WTC11 (cell line): ENCODE measurements at places on chromosomes 5 and 9.

- no peak overlapping the region for H3K27ac ChIP-seq
- DNase-seq: no peak
- no peaks in the 10 kb centered on the region for H3K27me3 ChIP-seq
Measured at GRCh38 chr9:131516100-131516499, 13.4 kb downstream of the POMT1 start.

- no peaks in the 10 kb centered on the region for H3K36me3 ChIP-seq
- H3K27ac ChIP-seq: no peak overlapping the region
- no peak overlapping the region for H3K4me3 ChIP-seq
- DNase-seq: no peak
- no peaks in the 10 kb centered on the region for H3K27me3 ChIP-seq
Measured at GRCh38 chr5:121797681-121798518, 53.8 kb upstream of the FTMT start.

- H3K36me3 ChIP-seq: no peaks in the 10 kb centered on the region
- no peak for DNase-seq
- H3K4me1 ChIP-seq: peaks cover 6% of the 10 kb centered on the region
- no peak overlapping the region for H3K4me3 ChIP-seq
- H3K27me3 ChIP-seq: peaks cover 4% of the 10 kb centered on the region
Measured at GRCh38 chr5:4883360-4883759, 256.8 kb upstream of the ADAMTS16 start.

- H3K4me3 ChIP-seq: peak overlapping the region; percentile 90
- H3K4me1 ChIP-seq: peaks cover 50% of the 10 kb centered on the region
Measured at GRCh38 chr5:140108093-140109017, 5.6 kb upstream of the PURA start.

GRCh38 chr5:91110686-91111085, 272.4 kb downstream of the ARRDC3 start:
- H3K4me3 ChIP-seq: no peak overlapping the region
- H3K27ac ChIP-seq: no peak overlapping the region
- H3K4me1 ChIP-seq: peaks cover 15% of the 10 kb centered on the region
- no peaks in the 10 kb centered on the region for H3K27me3 ChIP-seq
- DNase-seq: no peak

DNA sequence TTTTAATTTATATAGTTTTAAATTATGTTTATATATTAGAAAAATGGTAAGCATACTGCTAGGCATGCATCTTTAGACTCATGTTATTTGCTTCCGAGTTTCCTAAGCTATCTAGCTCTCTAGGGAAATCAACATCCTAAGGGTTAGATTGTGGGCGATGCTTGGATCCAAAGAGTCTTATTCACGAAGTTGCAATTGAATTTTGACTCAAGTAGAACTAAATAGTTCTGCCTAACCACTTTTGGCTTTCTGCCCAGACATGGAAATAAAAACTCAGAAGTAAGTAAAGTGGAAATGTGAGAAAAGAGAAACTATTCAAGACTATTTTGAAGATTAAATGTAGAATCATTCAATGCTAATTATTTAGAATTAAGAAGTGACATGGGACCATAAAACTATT, 440.4 kb downstream of the CDH18 start:
- no peak overlapping the region for H3K4me3 ChIP-seq

GRCh38 chr9:110936237-110936636, 102.0 kb downstream of the LPAR1 start:
- H3K27me3 ChIP-seq: no peaks in the 10 kb centered on the region
- H3K27ac ChIP-seq: no peak overlapping the region; the same call in 1 of the 2 replicates
- peaks cover 6% of the 10 kb centered on the region; the same call in 1 of the 2 replicates for H3K36me3 ChIP-seq
- DNase-seq: no peak
- H3K4me3 ChIP-seq: no peak overlapping the region

GRCh38 chr5:174723315-174723978, 935 bp upstream of the MSX2 start:
- DNase-seq: no peak
- no peak overlapping the region for H3K27ac ChIP-seq
- peaks cover 99% of the 10 kb centered on the region for H3K27me3 ChIP-seq
- peak overlapping the region; percentile 85 for H3K4me3 ChIP-seq
- no peaks in the 10 kb centered on the region for H3K36me3 ChIP-seq

DNA sequence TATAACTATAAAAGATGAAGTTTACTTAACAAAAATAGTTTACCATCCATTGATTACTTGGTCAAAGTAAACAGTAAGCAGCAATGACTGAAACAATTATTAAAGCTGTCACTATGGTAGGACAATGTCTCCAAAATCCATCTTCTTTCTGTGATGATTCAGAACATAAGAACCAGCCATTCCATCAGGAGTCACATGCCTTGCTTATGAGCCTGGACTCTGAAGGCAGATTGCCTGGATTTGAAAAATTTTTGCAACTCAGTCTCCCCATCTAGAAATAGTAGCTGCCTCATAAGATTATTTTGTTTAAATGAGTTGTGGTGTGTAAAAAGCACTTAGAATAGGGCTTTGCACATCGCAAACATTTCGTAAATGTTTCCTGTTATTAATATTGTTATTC, 136.2 kb downstream of the LIFR start:
- H3K36me3 ChIP-seq: no peaks in the 10 kb centered on the region
- no peaks in the 10 kb centered on the region for H3K27me3 ChIP-seq
- no peak overlapping the region for H3K27ac ChIP-seq

GRCh38 chr5:88885002-88885401, 2.0 kb upstream of the MEF2C start:
- DNase-seq: no peak
- H3K36me3 ChIP-seq: no peaks in the 10 kb centered on the region
- H3K4me1 ChIP-seq: peaks cover 31% of the 10 kb centered on the region

DNA sequence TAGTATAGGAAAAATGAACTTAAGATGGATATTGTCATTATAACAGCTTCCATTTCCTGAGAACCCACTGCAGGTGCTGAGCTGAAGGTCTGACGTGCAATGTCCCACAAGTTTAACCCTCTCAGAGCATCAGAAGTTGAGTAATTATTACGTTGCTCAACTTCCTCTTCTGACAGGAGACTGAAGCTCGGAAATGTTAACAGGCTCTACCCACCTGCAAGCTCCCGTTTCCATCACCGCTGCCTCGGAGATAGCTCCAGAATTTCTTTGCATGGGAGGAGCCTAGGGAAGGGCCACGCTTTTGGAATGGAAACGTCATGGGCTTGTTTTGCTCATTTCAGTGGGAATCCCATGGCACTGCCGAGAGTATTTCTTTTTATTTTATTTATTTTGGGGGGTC, 1.0 kb upstream of the NTMT1 start:
- H3K27ac ChIP-seq: peak overlapping the region; percentile 65
- peaks cover 8% of the 10 kb centered on the region for H3K36me3 ChIP-seq
- peak overlapping the region; percentile 58 for H3K4me3 ChIP-seq
- H3K27me3 ChIP-seq: peaks cover 26% of the 10 kb centered on the region

GRCh38 chr5:87885758-87886157, 382.9 kb downstream of the TMEM161B start:
- no peak for DNase-seq
- H3K27ac ChIP-seq: no peak overlapping the region
- H3K36me3 ChIP-seq: no peaks in the 10 kb centered on the region; the same call in 1 of the 2 replicates

- H3K4me1 ChIP-seq: peaks cover 35% of the 10 kb centered on the region
- no peaks in the 10 kb centered on the region for H3K36me3 ChIP-seq
- peak overlapping the region; percentile 86 for H3K4me3 ChIP-seq
- H3K27me3 ChIP-seq: peaks cover 99% of the 10 kb centered on the region
- peak; percentile 72 for DNase-seq
Measured at GRCh38 chr5:55232271-55232984, 980 bp downstream of the CCNO start.

DNA sequence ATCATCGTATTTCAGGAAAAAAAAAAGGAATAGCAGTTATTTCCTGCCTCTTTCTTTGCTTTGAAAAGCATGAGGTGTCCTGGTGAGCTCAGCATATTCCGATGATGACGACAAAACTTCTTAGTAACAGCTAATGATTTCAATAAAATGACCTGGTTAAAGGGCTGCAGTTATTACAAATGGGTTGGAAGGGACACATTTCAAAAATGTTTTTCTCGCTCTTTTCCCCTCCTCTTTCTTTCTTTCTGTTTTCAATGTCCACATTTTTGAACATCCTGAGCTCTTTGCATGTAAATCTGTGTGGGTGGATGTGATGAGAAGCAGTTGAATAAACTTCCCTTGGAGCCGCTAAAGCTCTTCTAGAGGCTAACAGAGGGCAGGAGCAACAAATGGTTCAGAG, 186.8 kb upstream of the SLC27A6 start:
- H3K4me1 ChIP-seq: peaks cover 47% of the 10 kb centered on the region
- DNase-seq: no peak
- no peaks in the 10 kb centered on the region; the same call in 1 of the 2 replicates for H3K27me3 ChIP-seq
- H3K27ac ChIP-seq: peak overlapping the region; percentile 55
- H3K36me3 ChIP-seq: no peaks in the 10 kb centered on the region

- no peak overlapping the region for H3K27ac ChIP-seq
- no peaks in the 10 kb centered on the region for H3K27me3 ChIP-seq
- no peak overlapping the region for H3K4me3 ChIP-seq
- peaks cover 27% of the 10 kb centered on the region for H3K4me1 ChIP-seq
- no peaks in the 10 kb centered on the region for H3K36me3 ChIP-seq
- no peak for DNase-seq
Measured at GRCh38 chr9:88342246-88342645, 46.0 kb upstream of the SPIN1 start.

GRCh38 chr5:146521403-146522106, 5.6 kb upstream of the GPR151 start:
- H3K36me3 ChIP-seq: no peaks in the 10 kb centered on the region
- no peak overlapping the region for H3K27ac ChIP-seq
- no peaks in the 10 kb centered on the region for H3K27me3 ChIP-seq
- H3K4me1 ChIP-seq: peaks cover 2% of the 10 kb centered on the region

- peak overlapping the region; percentile 98 for H3K27ac ChIP-seq
- H3K4me1 ChIP-seq: peaks cover 69% of the 10 kb centered on the region
Measured at GRCh38 chr5:168346417-168346816, 55.0 kb downstream of the WWC1 start.

DNA sequence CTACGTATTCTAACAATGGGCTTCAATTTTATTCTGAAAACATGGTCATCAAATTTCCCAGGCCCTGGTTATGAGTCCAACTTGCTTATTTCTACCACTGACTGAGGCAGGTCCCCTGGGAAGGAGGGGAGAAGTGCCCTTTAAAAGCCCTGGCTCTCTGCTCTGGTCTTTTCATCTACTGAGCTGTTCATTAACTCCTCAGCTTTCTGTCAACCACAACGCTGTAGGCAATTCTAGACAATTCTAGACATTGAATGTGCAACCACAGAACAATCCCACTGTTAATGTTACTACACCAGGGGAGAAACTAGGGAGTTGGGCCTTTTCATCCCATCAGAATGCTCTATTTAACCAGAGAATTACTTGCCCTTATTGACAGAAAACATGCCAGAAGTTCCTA, 10.0 kb downstream of the MOCS2 start:
- no peak overlapping the region for H3K4me3 ChIP-seq
- no peaks in the 10 kb centered on the region for H3K27me3 ChIP-seq
- DNase-seq: no peak
- H3K4me1 ChIP-seq: no peaks in the 10 kb centered on the region
- no peak overlapping the region for H3K27ac ChIP-seq

DNA sequence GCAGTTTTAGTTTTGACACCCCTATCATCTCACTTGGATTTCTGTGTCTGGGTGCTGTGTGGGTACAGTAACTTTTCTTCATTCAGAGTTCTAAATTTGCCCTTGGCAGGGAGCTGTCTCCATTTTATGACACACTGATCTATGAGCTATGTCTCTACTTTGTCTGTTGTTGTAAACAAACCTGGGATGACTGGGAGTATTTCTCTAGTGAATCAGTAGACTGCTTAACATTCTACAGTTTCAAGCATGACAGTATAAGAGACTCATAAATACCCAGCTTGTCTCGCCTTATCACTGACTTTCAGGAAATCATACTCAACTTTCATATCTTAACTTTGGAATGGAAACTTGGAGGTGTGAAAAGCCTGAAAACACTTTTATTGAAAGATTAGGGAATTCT, 212.1 kb upstream of the NUDT12 start:
- H3K4me3 ChIP-seq: no peak overlapping the region
- H3K27me3 ChIP-seq: no peaks in the 10 kb centered on the region
- H3K27ac ChIP-seq: no peak overlapping the region
- H3K36me3 ChIP-seq: peaks cover 6% of the 10 kb centered on the region
- H3K4me1 ChIP-seq: no peaks in the 10 kb centered on the region

DNA sequence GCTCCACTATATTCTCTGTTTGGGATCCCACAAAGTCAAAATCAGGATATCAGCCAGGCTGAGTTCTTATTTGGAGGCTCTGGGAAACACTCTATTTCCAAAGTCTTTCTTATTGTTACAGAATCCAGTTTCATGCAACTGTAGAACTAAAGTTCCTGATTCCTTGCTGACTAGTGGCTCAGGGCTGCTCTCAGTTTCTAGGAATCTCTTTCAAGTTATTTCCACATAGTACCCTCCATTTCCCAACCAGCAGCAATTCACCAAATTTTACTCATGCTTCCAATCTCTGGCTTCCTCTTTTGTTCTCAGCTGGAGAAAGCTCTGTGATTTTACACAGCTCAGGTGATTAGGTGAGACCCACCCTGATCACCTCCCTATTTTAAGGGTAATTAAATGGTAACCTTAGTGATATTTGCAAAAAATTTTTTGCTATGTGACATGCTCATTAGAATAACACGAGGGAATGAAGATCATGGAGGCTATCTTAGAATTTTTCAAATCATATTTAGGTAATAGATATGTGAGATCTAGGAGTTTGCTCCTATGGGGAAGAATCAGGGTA, 794.9 kb upstream of the ARRDC3 start:
- H3K4me3 ChIP-seq: no peak overlapping the region
- no peaks in the 10 kb centered on the region for H3K4me1 ChIP-seq
- no peaks in the 10 kb centered on the region for H3K36me3 ChIP-seq
- no peaks in the 10 kb centered on the region for H3K27me3 ChIP-seq
- no peak for DNase-seq

DNA sequence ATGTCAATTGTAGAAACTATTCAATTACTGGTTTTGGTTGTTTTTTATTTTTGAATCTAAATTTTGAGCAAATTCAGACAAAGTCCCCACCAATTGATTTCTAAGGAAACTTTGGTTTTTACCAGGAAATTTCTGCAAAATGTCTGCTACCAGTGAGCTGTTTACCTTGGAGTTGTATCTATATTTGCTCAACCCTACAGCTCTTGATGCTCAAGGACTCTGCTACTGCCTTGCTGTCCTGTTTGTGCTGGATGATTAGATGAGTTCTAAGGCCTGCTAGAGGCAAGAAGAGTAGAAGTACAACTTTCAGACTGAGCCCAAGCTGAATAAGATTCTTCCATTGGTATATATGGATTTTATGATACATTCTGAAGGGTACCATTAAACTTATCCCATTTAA, 42.6 kb upstream of the KIF2A start:
- peaks cover 10% of the 10 kb centered on the region for H3K4me1 ChIP-seq
- H3K4me3 ChIP-seq: no peak overlapping the region
- H3K36me3 ChIP-seq: no peaks in the 10 kb centered on the region
- DNase-seq: no peak
- H3K27ac ChIP-seq: no peak overlapping the region
- no peaks in the 10 kb centered on the region for H3K27me3 ChIP-seq

DNA sequence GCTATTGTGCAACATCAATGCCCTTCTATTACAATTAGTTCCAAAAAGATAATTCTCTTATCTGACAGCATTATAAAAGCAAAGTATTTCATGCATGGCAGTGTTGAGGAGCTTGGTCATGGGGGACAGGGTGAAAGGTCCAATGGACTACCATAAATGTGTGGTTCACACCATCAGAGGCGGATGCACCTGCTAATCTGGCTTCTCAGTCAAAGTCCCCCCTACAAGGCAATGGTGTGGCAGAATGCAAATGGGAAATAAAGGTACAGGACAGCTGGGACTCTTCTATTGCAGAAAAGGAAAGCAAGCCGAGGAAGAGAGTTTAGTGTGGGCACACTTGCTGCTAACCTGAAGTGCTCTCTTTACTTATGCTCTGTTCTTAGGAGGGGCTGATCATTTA, 369.1 kb downstream of the NDUFS4 start:
- no peaks in the 10 kb centered on the region for H3K27me3 ChIP-seq
- H3K4me3 ChIP-seq: no peak overlapping the region
- peaks cover 26% of the 10 kb centered on the region for H3K4me1 ChIP-seq

- no peak overlapping the region for H3K27ac ChIP-seq
- no peak overlapping the region for H3K4me3 ChIP-seq
- H3K27me3 ChIP-seq: no peaks in the 10 kb centered on the region
- no peak for DNase-seq
- H3K4me1 ChIP-seq: peaks cover 41% of the 10 kb centered on the region
Measured at GRCh38 chr5:50711280-50711679, 44.8 kb downstream of the PARP8 start.
